AG10803 (cell line): ENCODE measurements at places on chromosomes 2 and 18.
A peak's percentile ranks its signal among the peaks of the same experiment; 100 is the strongest.

- DNase-seq, result peak; percentile 89
Observed at GRCh38 chr2:102717308-102718018, 44.4 kb upstream of the TMEM182 start.

- DNase-seq, result no peak
Observed at GRCh38 chr2:68018727-68019126, 44.1 kb downstream of the C1D start.

GRCh38 chr2:37720533-37721200, 49.2 kb upstream of the CDC42EP3 start:
- DNase-seq, result peak; percentile 94

- no peak for DNase-seq
Observed at GRCh38 chr18:39770399-39770798, 2184.6 kb upstream of the PIK3C3 start.

GRCh38 chr2:9675415-9676351, 44.9 kb upstream of the YWHAQ start:
- DNase-seq, result peak; percentile 96

GRCh38 chr2:205758500-205758899, 76.2 kb downstream of the NRP2 start:
- DNase-seq, result no peak

- peak; percentile 92 for DNase-seq
Observed at GRCh38 chr2:8794923-8795825, 42.2 kb downstream of the KIDINS220 start.

DNA sequence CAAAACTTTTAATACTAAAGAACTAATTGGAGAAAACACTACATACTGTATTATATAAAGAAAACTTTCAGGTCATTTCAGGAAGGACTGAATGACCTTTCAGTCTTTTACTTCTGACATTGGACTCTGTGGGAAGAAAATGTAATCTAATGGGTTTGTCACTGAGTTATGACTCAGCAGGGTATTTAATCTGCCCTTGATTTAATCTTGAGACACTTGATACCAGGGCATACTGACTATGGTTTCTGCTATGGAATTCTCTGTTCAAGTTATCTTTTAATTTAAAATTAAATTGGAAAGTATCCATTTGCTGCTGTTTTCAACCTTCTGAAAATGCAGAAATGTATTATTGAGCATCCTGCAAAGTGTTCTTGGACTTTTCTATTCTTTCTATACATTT, 354.2 kb upstream of the GALNT5 start:
- DNase-seq, result no peak

GRCh38 chr2:179165356-179166000, 99.2 kb downstream of the SESTD1 start:
- peak; percentile 30 for DNase-seq

- no peak for DNase-seq
Observed at GRCh38 chr2:64568836-64569235, 44.7 kb downstream of the AFTPH start.

- peak; percentile 89 for DNase-seq
Observed at GRCh38 chr2:19235308-19235707, 123.1 kb downstream of the OSR1 start.

- peak; percentile 62 for DNase-seq
Observed at GRCh38 chr2:101152272-101153076, 1.3 kb upstream of the TBC1D8 start.

DNA sequence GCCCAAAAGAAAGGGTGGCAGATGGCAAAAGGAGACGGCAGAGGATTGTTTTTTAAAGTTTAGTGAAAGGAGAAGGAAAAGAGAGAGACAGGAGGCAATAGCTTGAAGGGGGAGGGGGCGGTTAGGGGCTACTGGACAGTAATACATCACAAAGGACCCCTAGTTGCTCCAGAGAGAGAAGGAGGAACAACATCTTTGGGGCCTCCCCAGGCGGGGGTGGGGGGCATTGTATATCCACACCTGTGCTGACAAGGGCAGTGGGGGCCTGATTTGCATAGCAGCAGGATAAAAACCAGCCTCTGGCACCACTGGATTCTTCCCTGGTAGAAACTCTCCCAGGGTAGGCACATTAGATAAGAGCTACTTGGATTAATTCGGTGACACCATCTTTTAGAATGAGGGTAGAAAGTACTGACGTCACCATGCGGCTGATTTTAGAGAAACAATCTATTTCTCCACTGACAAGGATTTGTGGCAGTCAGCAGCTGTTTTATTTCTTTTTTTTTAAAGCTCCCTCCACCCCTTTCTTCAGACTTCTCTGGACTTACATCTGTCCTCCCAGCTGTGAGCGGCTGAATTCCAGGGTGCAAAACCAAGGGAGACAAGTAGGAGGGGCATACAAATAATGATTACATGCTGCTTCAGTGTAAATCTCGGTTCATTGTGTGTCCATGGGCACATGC, 199.8 kb upstream of the NRP2 start:
- DNase-seq, result no peak

DNA sequence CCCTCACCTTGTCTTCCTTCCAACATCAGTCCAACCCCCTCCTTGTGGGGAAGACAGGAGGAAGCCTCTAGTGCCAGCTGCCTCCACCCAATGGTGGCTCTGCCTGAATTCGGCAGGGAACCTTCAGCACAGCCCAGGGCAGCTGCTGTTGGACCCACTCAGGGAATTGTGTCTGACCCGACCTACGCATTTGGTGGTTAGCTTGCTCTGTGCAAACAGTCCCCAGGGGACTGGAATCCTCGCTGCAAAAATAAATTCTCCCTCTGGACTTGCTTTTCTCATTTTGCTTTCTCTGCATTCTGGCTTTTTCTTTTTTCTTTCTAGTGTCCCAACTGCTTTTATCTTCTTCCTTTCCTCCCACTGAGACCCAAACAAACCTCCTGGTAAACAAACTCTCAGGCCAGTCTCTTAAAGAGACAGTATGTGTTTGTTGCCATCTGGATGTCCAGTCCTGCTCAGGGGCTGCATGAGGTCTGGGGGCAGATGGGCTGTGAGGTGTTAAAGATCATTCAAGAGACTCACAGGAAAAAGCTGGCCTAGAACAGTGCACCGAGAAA, 137.7 kb upstream of the HAAO start:
- peak; percentile 90 for DNase-seq

DNA sequence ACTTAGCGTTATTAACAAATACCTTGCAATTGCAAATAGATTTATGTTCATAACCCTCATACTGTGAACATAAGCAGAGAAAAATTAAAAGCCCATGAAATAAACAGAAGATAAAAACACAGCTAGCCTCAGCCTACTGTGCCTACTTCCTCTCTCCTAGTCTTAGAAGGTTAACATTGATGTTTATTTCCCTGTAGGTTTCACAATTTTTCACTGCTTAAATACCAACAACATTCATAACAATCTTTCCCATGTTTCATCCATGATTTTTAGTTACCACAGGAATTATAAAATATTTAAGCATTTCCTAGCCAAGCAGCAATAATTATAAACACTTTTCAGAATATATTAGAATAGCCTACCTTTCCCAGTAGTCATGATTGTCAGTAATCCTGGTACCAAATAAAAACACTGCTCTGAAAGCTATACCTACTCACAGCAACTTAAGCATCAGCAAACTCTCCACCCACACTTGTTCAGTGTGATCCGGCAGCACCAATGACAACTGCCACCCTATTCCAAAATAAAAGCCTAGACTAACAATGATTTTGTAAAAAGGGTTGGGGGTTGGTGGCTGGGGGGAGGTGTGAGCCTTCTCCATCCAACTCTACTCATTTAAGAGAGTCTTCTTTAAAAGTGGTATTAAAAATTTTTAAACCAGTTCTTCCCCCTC, 40.6 kb upstream of the RNU4ATAC start:
- DNase-seq, result peak; percentile 79

DNA sequence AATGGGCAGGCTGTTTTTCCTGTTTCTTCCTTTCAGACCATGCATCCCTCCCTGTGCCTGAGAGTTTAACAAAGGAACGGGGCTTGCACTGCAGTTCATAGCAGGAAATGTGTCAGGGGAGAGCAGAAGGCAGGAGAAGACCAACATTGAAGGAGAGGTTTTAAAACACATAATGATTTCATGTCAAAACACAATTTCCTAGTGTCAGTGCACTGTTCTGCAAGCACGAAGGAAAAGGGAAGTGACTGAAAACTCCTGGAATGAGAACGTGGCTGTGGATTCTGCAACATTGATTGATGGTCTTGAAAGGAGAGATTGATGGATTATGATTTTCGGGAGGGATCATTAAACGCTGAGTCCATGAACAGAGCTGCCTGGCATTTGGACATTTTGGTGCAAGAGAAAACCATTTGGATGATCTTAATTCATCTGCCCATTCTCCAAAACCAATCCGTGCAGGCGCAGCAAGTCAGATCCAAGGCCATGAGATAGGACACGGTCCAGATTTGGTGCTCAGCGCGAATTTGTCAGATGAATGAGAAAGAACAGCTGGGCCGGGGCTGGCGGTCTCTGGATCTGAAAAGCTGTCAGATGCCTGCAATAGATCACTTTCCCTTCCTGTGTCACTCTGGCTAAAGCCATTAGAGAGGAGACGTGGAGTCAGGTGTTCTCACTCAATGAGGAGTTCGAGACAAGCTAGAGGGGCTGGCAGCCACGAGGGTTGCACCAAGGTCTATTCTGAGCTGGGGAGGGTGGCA, 38.4 kb downstream of the C1QL2 start:
- DNase-seq, result no peak

DNA sequence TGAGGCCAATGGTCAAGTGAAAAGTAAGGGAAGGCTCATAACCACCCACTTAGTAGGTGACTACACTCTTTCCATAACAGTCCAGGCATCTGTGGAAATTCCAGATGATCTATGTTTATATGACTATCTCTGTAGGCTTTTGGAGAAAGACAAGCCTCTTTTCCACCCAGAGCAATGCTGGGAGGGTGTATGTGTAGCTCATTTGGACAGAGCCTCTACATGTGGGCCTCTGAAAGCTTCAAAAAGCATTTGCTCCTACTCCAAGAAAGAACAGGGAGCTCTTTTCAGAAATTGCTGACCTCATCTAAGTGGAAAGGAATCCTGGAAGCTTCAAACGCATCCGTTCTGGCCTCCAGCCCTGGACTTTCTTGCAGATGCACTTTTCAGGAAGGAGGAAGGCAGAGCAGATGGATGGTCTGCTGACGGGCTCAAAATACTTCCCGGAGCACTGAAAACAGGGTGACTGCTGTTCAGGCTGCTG, 308.7 kb downstream of the LRATD1 start:
- DNase-seq, result peak; percentile 3

GRCh38 chr2:10235099-10235908, 67.4 kb upstream of the HPCAL1 start:
- DNase-seq, result peak; percentile 4

DNA sequence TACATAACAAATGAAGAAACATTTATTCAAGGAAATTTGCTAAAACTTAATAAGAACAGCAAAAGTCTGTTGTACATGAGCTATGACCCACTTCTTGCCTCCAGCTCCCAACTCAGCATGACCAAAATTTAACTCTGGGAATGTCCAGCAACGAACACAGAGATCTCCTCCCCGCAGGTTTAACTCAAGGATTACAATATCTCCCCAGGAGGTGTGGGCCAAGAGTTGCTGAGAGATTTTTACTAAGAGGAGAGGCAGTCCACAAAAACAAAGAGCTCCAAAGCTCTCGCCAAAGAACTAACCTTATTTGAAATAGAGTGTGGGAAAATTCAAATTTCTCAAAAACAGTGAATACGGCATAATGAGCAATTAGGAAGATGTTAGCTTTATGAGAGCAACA, 318.5 kb downstream of the GRB14 start:
- no peak for DNase-seq

- DNase-seq, result peak; percentile 69
Observed at GRCh38 chr2:198135481-198135934, 331.1 kb downstream of the PLCL1 start.

GRCh38 chr2:153477636-153478288, 800 bp downstream of the RPRM start:
- no peak for DNase-seq

GRCh38 chr2:139721411-139721995, 941.3 kb upstream of the NXPH2 start:
- DNase-seq, result no peak

GRCh38 chr2:91442246-91442905, 2750.9 kb downstream of the RPIA start:
- DNase-seq, result no peak

- DNase-seq, result no peak
Observed at GRCh38 chr2:165522719-165523118, 53.2 kb downstream of the CSRNP3 start.

DNA sequence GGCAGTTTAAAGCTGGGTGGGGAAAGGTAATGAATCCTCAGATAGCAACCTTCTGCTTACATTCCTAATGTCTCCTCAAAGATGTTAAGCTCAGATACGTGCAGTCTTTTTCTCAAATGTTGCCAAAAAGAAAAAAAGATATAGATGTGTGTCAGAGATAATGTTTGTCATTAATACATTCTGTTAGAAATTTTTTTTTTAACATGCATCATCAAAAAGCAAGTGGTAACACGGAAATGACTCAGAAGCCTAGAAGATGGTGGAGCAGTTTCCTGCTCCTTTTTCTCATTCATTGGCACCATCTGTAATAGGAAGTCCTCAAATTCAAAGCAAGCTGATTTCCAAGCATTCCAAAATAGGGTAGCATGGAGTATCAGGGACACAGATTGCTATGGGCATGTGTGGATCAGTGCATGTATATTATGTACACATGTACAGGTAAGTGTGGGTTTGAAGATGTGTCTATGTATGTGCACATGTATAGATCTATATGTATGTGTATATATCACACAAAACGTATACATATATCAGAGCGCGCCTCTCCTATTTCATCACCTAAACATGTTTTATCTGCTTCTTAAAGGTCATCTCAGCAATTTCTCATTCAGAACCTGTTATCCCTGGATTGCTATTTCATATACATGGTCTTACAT, 79.9 kb upstream of the ITGB6 start:
- peak; percentile 54 for DNase-seq

DNA sequence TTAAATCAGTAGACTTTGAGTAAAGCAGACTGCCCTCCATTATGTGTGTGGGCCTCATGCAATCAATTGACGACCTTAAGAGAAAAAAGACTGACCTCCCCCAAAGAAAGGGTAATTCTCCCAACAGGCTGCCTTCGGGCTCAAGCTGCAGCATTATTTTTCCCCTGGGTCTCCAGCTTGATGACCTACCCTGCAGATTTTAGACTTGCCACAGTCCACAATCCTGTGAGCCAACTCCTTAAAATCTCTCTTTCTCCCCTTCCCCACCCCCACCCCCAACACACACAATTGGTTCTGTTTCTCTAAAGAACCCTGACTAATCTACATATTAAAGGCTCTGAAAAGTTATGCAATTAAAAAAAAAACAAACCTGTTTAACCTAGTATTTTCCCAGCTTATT, 89.4 kb downstream of the RNF152 start:
- no peak for DNase-seq

- DNase-seq, result no peak
Observed at GRCh38 chr2:169106563-169107545, 37.5 kb downstream of the DHRS9 start.

DNA sequence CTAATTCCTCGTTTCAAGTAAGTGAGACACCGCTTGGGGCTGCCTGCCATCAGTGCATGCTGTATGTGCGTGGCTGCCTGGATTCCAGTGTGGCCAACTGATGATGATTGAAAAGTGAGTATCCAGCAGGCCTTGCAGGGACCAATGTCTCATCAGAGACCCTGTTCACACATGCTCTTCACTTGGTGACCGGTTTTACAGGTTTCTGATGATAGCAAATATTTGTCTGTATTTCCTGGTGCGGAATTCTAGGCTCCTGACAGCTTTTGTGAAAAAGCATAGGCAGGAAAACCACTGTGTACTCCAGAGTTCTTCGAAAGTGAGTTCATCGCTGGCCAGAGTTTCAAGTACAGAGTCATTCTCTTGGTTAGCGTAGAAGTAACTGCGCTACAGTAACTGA, 13.8 kb upstream of the YWHAQ start:
- DNase-seq, result no peak
